ENCODE measurements at places on chromosomes 7 and 10. TPM values are rescaled to one million over a fixed set of nuclear protein-coding genes. Genes with fewer than 3 reads are reported as not detected.

The RBP3 gene
- total RNA-seq: not detected

DNA sequence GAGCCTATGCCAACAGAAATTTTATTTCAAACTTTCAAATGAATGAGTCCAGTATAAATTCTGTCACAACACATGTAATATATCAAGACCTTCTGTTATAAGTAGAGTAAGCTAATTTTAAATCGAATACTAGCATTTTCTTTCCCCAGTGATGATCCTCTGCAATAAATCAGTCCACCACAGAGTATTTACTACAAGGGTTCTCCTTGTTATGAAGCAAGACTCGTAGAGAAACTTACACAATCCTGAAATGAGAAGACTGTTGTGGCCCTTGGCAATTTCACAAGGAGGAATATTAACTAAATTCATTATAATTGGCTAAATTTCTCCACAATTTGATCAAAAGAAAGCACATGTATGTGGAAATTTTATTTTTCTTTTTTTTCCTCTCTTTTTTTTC, 312.4 kb upstream of the DGKB start:
- no peak for DNase-seq

GRCh38 chr10:60801522-60801921, 23.2 kb downstream of the CDK1 start:
- no peak for DNase-seq

The CLDN3 gene
- total RNA-seq: 95.0 TPM

DNA sequence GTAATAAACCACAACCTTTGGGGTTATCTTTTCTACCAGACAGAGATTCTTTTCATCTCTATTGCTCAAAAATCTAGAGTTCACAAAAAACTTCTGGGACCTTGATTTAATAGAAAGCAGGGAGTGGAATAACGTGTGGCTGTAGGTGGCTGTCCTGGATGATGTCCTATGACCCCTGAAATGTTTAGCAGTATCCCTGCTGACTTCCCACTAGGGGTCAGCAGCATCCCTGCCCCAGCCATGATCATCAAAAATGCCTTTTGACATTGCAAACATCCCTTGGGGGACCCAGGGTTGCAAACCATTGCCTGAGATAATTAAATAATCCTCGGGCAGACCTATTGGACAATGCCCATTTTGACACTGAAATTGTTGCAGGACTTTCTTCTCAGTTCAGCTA, 177.1 kb downstream of the USP6NL start:
- DNase-seq: no peak

DNA sequence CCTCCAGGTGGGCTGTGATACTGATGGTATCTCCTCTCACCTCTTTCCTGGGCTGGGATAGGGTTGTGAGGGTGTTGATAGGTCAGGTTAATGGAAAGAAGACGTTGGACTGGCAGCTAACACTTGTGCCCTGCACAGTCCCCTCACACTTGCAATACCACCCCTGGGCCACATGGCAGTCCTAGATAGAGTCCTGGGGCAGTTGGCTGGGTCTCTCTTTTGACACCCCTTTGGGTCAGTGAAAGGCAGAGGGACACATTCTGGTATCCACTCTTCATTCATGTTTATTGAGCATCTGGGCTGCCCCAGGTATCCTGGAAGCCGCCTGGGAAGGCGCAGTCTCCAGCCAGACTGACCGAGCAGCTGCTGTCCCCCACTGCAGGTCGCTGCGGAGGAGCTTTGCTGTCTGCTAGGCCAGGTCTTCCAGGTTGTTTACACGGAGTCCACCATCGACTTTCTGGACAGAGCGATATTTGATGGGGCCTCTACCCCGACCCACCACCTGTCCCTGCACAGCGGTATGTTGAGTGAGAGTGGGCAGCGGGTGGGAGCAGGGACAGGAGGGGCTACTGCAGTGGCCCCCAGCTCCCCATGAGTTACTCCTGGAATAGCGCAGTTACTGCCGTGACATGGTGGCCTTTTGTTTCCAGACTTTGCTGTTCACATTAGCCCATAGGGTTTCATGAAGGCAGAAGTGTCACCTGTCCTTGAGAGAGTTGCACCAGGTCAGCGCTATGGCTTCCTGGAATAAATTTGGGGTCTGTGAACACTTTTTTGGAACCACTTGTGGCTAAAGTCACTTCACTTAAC, 19.1 kb downstream of the NACAD start:
- DNase-seq: no peak

Data from upper lobe of left lung (tissue), 6 donors.